ENCODE measurements at places on chromosomes 16 and 17.

DNA sequence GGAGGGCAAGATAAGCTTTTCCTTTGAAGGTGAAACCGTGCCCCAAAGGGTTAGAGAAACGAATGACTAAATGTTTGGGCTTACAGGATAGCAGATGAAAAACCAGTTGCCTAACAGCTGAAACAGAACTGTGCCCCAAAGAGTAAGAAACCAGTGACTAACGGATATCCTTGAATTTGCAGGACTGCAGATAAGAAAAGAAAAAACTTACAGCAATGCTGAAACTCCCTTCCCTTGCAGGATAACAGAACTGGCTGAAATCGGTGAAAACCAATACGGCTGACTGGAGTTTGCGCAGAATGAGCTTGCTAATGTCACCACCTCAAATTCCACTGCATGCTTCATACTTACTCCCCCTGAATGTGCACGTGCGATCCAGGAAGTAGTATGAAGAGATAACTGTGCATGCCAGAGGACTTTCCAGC is 175.2 kb upstream of the NLRP1 start:
- peak; percentile 41 for DNase-seq

GRCh38 chr17:3981455-3981854 is 17.2 kb upstream of the ATP2A3 start:
- DNase-seq, result no peak

DNA sequence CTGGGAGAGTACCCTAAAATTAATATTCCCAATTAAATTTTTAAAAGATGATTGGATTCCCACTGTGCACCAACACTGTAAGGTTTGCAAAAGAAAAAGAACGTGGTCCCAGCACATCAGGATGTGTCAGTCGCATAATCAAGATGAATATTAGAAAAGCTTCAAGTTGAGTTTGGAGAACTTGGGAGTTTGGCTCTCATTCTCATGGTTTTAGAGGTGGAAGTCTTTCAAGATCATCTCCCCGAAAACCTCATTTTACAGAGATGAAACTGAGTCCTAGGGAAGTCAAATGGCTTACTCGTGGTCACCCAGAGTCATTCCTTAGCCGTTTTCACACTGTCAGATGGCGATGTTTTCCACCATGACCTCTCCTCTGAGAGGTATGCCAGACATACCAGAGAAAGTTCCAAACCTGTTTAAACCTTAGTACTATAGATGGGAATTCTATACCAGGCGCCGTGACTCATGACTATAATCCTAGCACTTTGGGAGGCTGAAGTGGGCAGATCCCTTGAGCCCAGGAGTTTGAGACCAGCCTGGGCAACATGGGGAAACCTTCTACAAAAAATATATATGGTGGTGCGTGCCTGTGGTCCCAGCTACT is 1.2 kb downstream of the SEC14L1 start:
- DNase-seq, result no peak

DNA sequence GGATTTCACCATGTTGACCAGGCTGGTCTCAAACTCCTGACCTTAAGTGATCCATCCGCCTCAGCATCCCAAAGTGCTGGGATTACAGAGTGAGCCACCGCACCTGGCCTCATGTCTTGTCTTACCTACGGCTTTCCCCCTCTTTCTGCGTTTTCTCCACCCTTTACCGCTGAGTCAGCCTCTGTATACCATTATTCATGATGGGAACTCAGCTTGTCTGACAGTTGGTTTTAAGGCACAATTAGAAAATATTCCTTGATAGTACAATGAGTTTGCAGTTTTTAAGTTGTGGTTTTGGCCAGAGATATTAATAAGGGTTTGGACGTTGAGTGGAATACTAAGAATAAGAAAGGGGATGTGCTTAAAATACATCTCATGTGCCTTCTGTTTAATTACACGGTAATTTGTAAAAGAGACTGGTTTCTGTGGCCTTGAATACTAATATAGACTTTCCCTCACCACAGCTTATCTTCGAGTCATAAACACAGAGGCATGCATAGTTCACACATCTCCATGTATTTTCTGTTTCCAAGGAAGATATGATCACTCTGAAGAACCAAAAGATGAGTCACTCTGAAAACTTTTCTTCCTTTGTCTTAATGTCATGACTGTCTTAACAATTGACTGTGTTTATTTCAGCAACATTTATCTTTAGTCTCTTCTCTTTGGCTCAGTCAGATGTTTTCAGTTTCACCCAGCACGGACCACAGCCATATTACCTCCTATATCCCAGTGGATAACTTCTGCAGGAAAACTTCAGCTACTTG is 54.4 kb downstream of the PITPNC1 start:
- DNase-seq, result peak; percentile 93

- no peak for DNase-seq
Measured at GRCh38 chr16:57567691-57568090, 25.2 kb downstream of the ADGRG5 start.

DNA sequence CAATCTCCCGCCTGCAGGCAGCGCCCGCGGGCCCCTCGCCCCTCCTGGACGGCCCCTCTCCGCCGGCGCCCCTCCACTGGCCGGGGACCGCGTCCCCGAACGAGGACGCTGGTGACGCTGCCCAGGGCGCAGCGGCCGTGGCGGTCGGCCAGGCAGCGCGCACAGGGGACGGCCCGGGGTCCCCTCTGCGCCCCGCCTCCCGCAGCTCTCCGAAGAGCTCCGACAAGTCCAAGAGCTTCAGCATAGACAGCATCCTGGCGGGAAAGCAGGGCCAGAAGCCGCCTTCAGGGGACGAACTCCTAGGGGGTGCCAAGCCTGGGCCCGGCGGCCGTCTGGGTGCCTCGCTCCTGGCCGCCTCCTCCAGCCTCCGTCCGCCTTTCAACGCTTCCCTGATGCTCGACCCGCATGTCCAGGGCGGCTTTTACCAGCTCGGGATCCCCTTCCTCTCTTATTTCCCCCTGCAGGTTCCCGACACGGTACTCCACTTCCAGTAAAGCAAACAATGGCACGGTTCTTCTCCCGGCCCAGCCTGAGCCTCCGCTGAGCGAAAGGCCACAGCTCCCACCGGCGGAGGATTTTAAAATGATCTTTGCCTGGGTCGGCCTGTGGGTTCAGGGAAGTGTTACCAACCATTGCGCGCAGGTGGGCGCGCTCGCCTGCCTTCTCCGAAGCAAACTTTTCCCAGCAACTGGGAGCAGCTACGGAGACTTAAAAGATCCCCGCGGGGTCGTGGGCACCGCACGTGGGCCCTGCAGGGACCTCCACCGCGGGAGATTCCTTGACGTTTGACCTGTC is 1.1 kb downstream of the FOXL1 start:
- DNase-seq, result no peak

DNA sequence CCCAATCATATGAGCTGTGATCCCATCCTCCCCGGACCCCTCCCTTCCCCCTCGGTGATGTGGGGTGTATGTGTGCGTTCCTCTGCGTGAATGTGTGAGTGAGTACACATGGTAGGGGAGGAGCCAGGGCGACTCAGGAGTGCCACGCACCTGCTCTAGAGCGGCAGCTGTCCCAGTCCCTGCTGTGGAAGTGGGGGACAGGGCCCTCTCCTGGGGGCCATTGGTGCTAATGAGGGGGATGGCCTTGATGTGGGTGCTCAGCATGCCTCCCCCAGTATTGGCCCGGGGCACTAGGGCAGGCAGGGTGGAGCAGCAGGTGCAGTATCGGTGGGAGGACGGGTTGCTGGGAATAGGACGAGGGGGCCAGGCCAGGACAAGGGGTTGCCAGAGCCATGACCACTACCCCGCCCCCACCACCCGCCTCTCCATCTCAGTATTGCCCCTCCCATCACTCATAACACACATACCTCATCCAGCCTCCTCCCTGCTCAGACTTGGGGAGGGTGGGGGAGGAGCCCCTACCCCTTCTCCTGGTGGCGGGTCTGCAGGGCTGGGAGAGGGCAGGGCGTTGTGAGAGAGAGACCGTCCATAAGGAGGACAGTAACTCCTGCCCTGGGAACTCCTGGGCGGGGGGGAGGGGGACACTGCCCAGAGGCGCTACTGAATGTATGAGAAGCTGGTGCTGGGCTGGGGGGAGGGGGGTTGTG is 8.5 kb downstream of the NR1D1 start:
- no peak for DNase-seq

- DNase-seq, result no peak
Measured at GRCh38 chr17:2062571-2063183, 7.8 kb downstream of the HIC1 start.

- DNase-seq, result no peak
Measured at GRCh38 chr17:28765038-28765437, 21.2 kb downstream of the TRAF4 start.

- DNase-seq, result peak; percentile 54
Measured at GRCh38 chr16:81444448-81445121, at the start of gene CMIP. Gene CMIP, plus strand, starts transcription at chr16:81444808.

DNA sequence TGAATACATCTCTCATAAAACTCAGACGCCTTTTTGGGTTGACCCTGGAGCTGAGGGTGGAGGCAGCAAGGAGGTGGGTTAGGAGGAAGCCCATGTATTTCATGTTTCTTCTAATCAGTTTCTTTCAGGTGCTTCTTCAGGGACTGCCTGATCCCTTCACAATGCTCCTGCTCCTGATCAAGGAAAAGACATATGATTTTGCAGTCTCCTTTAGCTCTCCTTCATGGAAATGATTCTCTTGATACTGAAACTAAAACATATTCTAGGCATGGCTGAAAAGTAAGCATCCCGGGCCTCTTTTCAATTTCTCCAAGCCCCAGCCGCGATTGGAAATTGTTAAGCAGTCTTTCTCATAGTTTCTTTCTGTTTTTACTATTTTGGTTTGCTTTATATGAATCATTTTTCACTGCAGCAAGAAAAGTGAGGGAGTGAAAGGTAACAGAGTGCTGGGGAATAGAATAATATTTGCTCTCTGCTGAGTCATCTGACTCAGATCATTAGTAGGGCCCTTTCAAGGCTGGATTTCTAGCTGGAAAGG is 730.7 kb downstream of the CDH11 start:
- DNase-seq, result peak; percentile 80

- DNase-seq, result no peak
Measured at GRCh38 chr17:32396343-32396742, 46.4 kb downstream of the ZNF207 start.

DNA sequence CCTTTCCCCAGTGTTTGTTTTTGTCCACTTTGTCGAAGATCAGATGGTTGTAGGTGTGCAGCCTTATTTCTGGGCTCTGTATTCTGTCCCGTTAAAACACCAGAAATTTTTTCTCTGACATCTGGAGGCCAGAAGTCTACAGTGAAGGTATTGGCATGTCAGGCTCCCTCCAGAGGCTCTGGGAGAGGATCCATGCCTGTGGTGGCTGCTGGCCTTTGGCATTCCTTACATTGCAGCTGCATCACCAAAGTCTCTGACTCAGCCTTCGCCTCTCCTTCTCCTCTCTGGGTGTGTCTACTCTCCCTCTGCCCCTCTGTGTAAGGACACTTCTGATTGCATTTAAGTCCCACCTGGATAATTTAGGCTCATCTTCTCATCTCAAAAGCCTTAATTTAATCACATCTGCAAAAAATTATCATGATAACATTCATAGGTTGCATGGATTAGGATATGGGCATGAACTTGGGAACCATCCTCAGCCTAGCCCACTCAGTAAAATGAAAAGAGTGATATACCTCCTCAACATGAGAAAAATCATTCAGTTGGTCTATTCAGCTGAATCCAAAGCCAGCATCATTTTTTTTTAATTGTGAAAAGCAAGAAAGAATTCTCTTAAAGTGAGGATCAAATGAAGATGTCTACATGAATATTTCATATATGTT is 78.0 kb downstream of the MAP2K6 start:
- DNase-seq, result no peak

- no peak for DNase-seq
Measured at GRCh38 chr17:57182621-57183020, 73.7 kb upstream of the MSI2 start.

DNA sequence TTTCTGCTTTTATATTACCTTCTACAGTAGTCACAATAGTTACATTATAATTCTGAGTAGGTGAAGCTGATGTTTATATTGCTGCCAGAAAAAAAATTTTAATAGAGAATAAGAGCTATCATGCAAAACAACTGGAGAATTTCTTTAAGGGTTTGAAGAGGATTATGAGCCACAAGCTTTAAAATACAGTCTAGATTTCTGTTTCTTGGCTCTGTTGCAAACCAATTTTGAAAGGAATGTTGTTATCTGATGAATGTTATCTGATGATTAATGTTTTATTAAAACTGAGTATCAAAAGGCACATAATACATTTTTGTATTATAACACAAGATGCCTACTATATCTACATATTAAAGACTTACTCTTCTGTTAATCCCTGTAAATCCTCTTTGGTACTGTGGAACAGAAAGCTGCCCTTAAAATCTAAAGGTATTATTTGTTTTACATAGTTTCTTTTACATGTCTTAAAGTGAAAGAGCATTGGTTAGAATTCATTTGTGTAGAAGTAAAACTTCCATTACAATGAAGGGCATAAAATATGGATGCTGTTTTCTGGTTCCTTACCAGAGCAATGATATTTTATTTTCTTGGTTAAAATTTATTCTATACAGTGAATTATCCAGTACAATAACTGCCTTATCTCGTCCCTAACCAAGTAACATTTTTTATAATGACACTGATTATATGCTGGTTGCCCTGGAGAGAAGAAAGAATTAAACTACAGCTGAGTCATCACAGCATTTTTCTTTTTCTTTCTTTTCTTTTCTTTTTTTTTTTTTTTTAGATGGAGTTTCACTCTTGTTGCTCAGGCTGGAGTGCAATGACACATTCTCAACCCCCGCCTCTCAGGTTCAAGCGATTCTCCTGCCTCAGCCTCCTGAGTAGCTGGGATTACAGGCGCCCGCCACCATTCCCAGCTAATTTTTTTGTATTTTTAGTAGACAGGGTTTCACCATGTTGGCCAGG is 205.7 kb downstream of the TANC2 start:
- DNase-seq, result peak; percentile 23

GRCh38 chr17:61150686-61151299 is 248.8 kb upstream of the TBX2 start:
- no peak for DNase-seq

- peak; percentile 86 for DNase-seq
Measured at GRCh38 chr16:3282103-3282729, 1.1 kb upstream of the ZNF263 start.

DNA sequence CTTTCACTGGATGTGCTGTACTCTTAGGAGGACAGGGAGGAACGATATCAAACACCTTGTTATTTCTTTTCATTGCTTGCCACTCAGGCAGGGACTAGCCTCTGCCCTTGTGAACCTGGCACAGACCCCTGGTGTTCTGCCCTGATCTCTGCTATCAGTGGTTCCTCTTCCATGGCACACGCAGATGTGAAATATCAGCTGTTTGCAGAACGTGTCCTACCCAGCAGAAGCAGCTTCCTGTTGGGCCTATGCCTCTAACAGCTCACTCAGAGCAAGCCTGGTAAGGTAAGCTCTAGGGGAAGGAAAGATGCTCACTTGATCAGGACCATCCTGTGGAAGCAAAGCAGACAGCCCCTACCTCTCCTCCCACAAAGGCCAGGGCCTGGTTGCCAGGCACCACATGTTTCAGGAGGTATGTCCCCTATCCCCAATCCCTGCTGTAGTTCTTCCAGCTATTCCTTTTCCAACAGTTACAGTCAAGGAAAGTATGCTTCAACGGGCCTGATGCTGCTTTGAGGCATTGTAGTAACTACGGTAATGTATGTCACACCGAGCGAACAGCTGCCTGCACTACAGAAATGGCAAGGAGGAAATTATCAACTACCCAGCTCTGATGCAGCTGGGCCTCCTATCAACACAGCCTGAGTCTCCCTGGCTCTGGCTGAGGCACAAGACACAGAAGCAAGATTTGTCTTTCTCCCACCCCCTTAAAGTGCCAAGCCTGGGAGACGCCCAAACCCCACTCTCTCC is 41.3 kb upstream of the GFOD2 start:
- DNase-seq, result no peak

GRCh38 chr17:61275395-61275794 is 124.2 kb upstream of the TBX2 start:
- no peak for DNase-seq

Measured in kidney glomerular epithelial cell (primary cell).